Caco-2 (cell line): ENCODE measurements at places on chromosomes 4 and X. TPM values are rescaled to one million over a fixed set of nuclear protein-coding genes. Genes with fewer than 3 reads are reported as not detected.

- H3K27ac ChIP-seq, result peak overlapping the region; percentile 52
- H3K4me3 ChIP-seq, result no peak overlapping the region
- peaks cover 60% of the 10 kb centered on the region for H3K4me1 ChIP-seq
- DNase-seq, result no peak
- H3K27me3 ChIP-seq, result no peaks in the 10 kb centered on the region
Measured at GRCh38 chr4:183157215-183157614, 58.2 kb downstream of the WWC2 start.

Gene MAGT1
- total RNA-seq, result 75.0 and 75.7 TPM in 2 replicates

GRCh38 chrX:116499780-116500179, 37.0 kb upstream of the CT83 start:
- no peak overlapping the region for H3K4me3 ChIP-seq
- H3K27ac ChIP-seq, result no peak overlapping the region
- H3K36me3 ChIP-seq, result no peaks in the 10 kb centered on the region

GRCh38 chrX:50874876-50875275, 35.7 kb upstream of the BMP15 start:
- H3K27ac ChIP-seq, result no peak overlapping the region
- no peak for DNase-seq
- H3K4me1 ChIP-seq, result no peaks in the 10 kb centered on the region
- no peaks in the 10 kb centered on the region for H3K36me3 ChIP-seq

GRCh38 chr4:184115399-184115798, 102.3 kb downstream of the ENPP6 start:
- no peak for DNase-seq
- no peak overlapping the region for H3K4me3 ChIP-seq
- H3K27ac ChIP-seq, result no peak overlapping the region
